Hippocampal formation (tissue), 2 donors: ENCODE measurements at places on chromosomes 12 and 14.

GRCh38 chr12:104740668-104741067 lies 217.4 kb downstream of the SLC41A2 start:
- no peak for DNase-seq

- no peak for DNase-seq
Observed at GRCh38 chr12:88237954-88238353, 95.8 kb downstream of the TMTC3 start.

DNA sequence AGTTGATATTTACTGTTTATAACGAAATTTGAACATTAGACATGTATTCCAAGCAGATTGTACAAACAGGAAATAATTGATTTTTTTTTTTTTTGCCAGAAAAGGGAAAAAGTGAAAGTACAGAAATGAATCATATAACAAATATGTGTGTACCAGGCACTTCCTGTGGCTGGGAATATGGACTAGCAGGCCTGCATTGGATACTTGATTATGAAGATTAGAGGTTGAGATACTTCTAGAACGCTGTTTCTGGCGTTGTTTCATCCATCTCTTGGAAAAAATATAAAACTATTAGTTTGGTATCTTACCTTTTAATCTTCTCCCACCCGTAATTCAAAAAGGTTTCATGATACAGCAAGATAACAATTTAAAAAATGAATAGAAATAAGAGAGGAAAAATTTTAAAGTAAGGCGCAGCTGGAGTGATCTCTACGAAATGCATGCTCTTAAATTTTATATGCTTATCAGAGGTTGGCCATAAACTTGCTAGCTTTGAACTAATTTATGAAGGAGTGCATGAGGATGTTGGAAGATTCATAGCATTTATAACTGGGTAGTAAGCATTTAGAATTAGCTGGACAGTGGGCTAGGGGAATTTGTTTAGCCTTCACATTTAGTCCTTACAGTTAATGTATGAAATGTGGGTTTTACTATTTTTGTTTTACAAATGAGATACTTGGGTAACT lies 90.8 kb downstream of the AEBP2 start:
- no peak for DNase-seq

GRCh38 chr14:100066962-100067361 lies 1.7 kb downstream of the EVL start:
- DNase-seq, result no peak

- DNase-seq, result no peak
Observed at GRCh38 chr14:88791629-88792472, 902 bp downstream of the EML5 start.

DNA sequence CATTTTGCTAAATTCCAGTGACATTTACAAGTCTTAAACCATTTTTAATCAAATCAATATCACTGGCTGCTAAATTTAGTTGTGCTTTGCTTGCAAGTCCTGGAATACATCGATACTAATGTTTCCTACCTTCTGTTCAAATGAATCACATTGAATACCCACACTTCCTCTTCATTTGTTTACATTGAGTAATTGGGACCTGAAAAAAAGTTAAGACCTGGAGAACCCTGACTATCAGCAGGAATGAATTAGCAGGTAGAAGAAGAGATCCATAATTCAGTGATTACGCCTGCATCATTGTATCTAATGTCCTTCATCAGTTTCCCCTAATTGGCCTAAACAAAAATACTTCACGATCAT lies 369.3 kb downstream of the ETNK1 start:
- no peak for DNase-seq

GRCh38 chr12:69789351-69789750 lies 35.7 kb upstream of the MYRFL start:
- DNase-seq, result no peak

- no peak for DNase-seq
Observed at GRCh38 chr12:124445121-124445718, 122.2 kb downstream of the NCOR2 start.

DNA sequence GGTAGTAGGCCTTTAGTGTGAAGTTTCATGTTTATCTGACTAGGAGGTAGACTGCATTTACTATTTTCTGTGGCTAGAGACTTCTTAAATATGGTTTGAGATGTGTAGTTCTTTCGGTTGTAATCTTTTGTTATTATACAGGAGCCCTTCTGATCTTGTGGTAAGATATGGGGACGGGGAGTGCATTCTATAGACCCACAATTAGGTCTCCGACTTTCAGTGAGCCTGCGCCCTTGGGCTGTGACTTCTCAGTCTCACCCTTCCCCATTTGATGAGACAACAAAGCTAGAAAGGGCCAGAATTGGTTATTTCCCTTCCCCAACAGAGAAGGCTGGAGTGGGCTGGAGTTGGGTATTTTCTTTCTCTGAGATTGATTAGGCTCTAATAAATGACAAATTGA lies 130.0 kb downstream of the MSRB3 start:
- no peak for DNase-seq

GRCh38 chr14:85060121-85060520 lies 469.8 kb upstream of the FLRT2 start:
- no peak for DNase-seq

GRCh38 chr12:106906715-106907114 lies 49.0 kb upstream of the TMEM263 start:
- DNase-seq, result no peak
